Activated T-cell treated with anti-CD3 and anti-CD28 coated beads, Interleukin-2, amount 50 U/mL, for 24 hours (primary cell): ENCODE measurements at places on chromosomes 7 and 10.

- DNase-seq = peak; percentile 75
- H3K36me3 ChIP-seq = no peaks in the 10 kb centered on the region
- H3K4me1 ChIP-seq = peaks cover 87% of the 10 kb centered on the region
- no peaks in the 10 kb centered on the region for H3K27me3 ChIP-seq
- peak overlapping the region; percentile 92 for H3K27ac ChIP-seq
- H3K4me3 ChIP-seq = peak overlapping the region; percentile 73
Measured at GRCh38 chr10:114544045-114544659, 113.9 kb downstream of the ABLIM1 start.

DNA sequence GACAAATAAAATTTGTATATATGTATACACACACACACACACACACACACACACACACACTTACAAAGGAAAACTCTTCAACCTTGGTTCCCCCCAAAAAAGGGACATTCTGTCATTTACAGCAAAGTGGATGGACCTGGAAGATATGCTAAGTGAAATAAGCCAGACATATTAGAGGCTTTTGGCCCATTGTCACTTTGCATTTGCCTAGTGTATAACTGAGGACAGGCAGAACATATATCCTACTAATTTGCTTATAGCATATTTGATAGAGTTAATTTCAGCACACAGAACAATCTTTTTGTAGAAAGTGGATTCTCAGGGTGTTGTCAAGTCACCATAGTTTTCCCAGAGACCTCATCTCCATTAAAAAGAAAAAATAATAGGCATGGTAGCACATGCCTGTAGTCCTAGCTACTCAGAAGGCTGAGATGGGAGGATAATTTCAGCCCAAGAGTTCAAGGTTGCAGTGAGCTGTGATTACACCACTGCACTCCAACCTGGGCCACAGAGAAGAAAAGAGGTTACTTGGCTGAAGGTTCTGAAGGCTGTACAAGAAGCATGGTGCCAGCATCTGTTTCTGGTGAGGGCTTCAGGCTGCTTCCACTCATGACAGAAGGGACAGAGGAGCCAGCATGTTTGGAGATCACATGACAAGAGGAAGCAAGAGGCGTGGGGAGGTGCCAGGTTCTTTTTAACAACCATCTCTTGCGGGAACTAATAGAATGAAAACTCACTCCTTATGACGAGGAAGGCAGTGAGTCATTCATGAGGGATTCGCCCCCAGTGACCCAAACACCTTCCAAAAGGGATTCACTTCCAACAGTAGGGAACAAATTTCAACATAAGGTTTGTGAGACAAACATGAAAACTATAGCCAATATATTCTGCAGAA is 135.6 kb downstream of the TMEM168 start:
- H3K27ac ChIP-seq = no peak overlapping the region
- no peaks in the 10 kb centered on the region for H3K4me1 ChIP-seq
- H3K36me3 ChIP-seq = no peaks in the 10 kb centered on the region
- no peak overlapping the region for H3K4me3 ChIP-seq

DNA sequence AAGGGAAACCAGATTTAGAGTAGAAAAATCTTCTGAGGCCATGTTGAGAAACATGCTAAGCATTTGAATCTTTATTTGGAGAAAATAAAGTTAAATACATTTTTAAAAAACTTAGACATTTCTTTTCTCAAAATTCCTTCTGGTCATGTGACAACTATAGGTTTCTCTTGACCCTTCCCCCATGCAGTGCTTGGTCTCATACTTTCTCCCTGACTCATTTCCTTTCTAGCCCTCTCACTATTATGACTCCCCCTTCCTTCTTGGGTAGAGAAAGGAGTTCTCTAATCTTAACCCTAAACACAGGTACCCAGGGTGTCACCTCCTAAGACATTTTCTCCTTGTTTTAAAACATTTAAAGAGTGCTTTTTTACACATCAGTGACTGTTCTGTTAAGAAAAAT is 179.5 kb upstream of the TMEM106B start:
- peaks cover 1% of the 10 kb centered on the region for H3K4me1 ChIP-seq
- H3K36me3 ChIP-seq = no peaks in the 10 kb centered on the region
- no peak for DNase-seq
- no peak overlapping the region for H3K4me3 ChIP-seq
- H3K27me3 ChIP-seq = peaks cover 17% of the 10 kb centered on the region
- no peak overlapping the region for H3K27ac ChIP-seq

DNA sequence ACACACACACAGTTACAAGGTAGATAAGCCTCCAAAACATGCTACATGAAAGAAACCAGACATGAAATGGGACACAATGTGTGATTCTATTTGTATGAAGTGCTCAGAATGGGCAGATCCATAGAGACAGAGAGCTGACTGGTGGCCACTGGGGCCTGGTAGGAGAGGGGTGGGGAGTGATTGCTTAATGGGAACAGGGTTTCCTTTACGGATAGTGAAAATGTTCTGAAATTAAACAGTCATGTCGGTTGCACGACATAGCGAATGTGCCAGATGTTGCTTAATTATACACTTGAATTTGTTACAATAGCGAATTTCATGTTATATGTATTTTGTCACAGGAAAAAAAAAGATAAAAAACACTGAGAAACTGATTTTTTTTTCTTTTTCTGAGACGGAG is 122.3 kb downstream of the SPDYE5 start:
- no peak overlapping the region for H3K27ac ChIP-seq
- no peak for DNase-seq
- no peaks in the 10 kb centered on the region for H3K27me3 ChIP-seq
- no peaks in the 10 kb centered on the region for H3K36me3 ChIP-seq

GRCh38 chr7:43220250-43220649 is 107.8 kb downstream of the HECW1 start:
- no peaks in the 10 kb centered on the region for H3K36me3 ChIP-seq
- H3K4me1 ChIP-seq = no peaks in the 10 kb centered on the region
- no peak overlapping the region for H3K27ac ChIP-seq
- H3K4me3 ChIP-seq = no peak overlapping the region

GRCh38 chr7:818031-818699 is 14.1 kb upstream of the SUN1 start:
- H3K27ac ChIP-seq = no peak overlapping the region
- H3K27me3 ChIP-seq = peaks cover 13% of the 10 kb centered on the region
- H3K4me1 ChIP-seq = peaks cover 65% of the 10 kb centered on the region
- peaks cover 42% of the 10 kb centered on the region for H3K36me3 ChIP-seq

DNA sequence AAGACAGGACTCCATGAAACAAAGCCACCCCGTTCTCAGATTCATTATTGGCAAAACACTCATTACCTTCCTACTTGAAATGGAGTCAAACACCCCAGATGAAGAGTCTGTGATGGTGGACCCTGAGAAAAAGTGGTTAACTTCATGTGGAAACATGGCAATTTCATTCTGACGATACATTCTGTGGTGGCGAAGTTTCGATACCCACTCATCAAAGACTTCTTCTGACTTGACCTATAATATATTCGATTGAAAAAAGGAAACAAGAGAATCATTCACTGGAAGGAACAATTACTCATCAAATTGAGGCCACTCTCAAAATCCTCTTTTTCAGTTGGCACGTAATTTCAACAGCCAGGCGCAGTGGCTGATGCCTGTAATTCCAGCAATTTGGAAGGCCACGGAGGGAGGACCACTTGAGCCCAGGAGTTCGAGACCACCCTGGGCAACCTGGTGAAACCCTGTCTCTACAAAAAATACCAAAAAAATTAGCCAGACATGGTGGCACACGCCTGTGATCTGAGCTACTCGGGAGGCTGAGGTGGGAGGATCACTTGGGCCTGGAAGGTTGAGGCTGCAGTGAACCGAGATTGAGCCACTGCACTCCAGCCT is 108.8 kb upstream of the GSDME start:
- peak overlapping the region; percentile 64 for H3K4me3 ChIP-seq
- peaks cover 59% of the 10 kb centered on the region for H3K4me1 ChIP-seq
- no peaks in the 10 kb centered on the region for H3K27me3 ChIP-seq
- H3K36me3 ChIP-seq = peaks cover 91% of the 10 kb centered on the region
- H3K27ac ChIP-seq = peak overlapping the region; percentile 98
- DNase-seq = peak; percentile 53

DNA sequence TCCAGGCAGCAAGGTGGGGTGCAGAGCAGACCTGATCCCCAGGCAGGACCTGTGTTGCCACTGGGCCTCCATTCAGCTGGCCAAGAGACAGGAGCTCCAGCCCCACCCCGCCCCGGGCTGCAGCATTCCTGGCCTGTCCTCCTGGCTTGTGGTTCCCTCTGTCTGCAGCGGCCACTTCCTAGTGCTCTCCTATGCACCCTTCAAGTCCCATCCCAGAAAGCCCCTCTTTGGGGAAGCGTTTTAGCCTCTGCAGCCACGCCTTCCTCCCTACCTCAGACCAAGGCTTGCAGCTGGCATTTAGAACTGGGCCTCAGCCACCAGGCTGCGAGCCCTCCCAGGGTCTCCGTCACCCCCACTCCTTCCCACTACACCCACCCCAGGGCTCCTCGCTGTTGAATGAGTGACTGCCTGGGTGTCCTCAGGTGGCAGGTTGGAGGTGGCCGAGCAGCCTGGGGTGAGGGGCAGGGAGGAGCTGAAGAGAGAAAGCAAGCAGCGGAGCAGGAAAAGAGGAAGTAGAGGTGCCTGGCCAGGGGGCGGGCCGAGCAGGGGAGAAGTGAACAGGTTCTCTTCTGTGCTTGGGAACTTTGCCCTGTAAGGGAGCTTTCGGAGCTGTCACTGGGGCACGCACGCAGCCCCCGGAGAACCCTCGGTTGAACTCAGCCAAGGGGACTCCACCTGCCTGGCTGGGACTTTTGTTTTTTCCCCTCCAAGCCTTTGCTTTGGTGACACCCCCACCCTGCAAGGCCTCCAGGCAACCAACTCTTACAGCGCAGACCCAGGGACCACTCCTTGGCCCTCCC is 109.1 kb upstream of the TNRC18 start:
- peak overlapping the region; percentile 95 for H3K4me3 ChIP-seq
- peak; percentile 71 for DNase-seq
- H3K36me3 ChIP-seq = peaks cover 28% of the 10 kb centered on the region

DNA sequence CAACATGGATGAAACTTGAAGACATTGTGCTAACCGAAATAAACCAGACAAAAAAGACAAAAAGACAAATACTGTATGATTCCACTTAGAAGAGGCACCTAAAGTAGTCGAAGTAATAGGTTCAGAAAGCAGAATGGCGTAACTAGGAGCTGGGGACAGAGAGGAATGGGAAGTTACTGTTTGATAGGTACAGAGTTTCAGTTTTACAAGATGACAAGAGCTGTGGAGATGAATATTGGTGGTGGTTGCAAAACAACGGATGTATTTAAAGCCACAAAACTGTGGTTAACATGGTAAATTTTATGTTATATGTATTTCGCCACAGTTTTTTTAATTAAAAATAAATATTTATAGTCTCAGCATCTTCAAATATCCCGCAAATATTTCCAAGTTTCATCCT is 64.1 kb upstream of the DIP2C start:
- peaks cover 12% of the 10 kb centered on the region for H3K27me3 ChIP-seq
- no peak overlapping the region for H3K27ac ChIP-seq
- DNase-seq = no peak

DNA sequence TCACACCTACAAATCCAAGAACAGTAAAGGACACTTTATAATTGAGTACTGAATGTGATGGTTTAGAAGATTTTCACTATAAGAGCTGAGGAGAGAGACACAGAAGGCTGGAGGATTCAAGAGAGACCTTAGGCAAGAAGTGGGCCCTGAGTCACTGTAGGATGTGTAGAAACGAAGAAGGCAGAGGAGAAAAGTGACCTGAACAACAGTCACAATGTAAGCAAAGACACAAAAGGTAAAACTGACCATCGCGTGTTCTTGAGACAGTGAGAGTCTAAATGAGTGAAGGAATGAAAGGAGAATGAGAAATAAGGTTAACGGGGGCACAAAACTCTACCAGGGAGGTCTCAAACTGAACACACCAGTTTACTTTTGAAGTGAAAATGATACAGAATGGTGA is 298.2 kb upstream of the LRGUK start:
- H3K4me3 ChIP-seq = no peak overlapping the region
- H3K27ac ChIP-seq = no peak overlapping the region
- no peak for DNase-seq
- no peaks in the 10 kb centered on the region for H3K27me3 ChIP-seq
- H3K4me1 ChIP-seq = peaks cover 4% of the 10 kb centered on the region

- H3K27ac ChIP-seq = no peak overlapping the region
- no peak overlapping the region for H3K4me3 ChIP-seq
- peaks cover 11% of the 10 kb centered on the region for H3K27me3 ChIP-seq
- H3K4me1 ChIP-seq = peaks cover under 1% of the 10 kb centered on the region
- H3K36me3 ChIP-seq = no peaks in the 10 kb centered on the region
Measured at GRCh38 chr10:3574451-3574850, 210.6 kb downstream of the KLF6 start.
